ENCODE measurements at places on chromosomes 2 and 18.

DNA sequence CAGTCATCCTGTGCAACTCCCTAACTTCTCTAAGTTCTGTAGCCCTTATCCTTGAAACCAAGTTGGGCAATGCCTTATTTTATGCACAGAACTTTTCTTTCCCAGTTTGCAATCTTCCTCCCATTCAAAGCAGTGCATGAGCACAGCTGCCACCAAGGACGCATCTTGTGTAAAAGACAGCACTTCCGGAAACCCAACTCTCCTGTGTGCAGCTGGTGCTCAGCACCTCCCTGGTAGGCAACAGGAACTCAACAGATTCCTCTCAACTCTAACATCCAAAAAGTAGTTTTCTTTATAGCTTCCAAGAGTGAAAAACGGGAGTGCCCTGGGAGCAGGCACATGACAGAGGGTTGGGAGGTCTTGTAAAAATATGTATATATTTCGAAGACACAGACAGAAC lies 2.2 kb downstream of the TMEM18 start:
- no peaks in the 10 kb centered on the region for H3K27me3 ChIP-seq
- peaks cover 5% of the 10 kb centered on the region for H3K36me3 ChIP-seq
- no peak for DNase-seq
- peak overlapping the region; percentile 69 for H3K27ac ChIP-seq
- H3K4me3 ChIP-seq = no peak overlapping the region
- H3K4me1 ChIP-seq = peaks cover 19% of the 10 kb centered on the region

DNA sequence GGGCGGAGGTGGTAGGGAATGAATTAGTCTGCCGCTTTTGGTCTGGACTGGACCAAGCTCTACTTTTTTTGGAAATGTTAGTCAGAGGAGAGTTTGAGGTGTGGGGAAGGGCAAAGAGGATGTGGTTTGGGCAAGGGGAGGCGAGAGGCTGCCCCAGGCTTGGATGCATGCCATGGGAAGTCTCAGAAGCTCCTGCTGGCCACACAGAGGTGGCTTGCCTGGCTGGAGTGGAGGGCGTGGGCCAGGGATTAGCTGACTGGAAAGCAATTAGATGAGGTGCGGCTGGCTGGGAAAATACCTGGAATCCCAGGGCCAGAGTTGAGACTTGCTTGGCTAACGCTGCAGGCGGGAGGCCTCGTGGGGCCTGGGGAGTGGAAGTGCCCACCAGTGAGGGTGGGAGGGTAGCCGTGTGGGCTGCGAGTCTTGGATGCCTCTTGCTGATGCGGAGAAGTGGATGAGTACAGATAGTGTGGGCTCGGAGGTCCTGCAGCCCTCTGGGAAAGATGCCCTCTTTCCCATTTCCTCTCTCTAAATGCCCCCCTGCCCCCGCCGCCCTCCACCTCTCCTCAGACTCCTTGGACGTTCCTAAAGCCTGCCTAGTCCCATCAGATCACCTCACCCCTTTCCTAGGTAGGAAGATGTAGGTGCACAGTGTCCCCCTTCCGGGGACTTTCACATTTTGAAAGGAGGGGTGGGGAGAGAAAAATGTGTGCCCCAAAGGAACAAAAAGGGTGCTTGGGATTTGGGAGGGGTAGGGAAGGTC lies 117.6 kb downstream of the SMAD7 start:
- peaks cover 2% of the 10 kb centered on the region for H3K36me3 ChIP-seq
- no peaks in the 10 kb centered on the region for H3K27me3 ChIP-seq
- H3K4me3 ChIP-seq = no peak overlapping the region
- peak; percentile 67 for DNase-seq

DNA sequence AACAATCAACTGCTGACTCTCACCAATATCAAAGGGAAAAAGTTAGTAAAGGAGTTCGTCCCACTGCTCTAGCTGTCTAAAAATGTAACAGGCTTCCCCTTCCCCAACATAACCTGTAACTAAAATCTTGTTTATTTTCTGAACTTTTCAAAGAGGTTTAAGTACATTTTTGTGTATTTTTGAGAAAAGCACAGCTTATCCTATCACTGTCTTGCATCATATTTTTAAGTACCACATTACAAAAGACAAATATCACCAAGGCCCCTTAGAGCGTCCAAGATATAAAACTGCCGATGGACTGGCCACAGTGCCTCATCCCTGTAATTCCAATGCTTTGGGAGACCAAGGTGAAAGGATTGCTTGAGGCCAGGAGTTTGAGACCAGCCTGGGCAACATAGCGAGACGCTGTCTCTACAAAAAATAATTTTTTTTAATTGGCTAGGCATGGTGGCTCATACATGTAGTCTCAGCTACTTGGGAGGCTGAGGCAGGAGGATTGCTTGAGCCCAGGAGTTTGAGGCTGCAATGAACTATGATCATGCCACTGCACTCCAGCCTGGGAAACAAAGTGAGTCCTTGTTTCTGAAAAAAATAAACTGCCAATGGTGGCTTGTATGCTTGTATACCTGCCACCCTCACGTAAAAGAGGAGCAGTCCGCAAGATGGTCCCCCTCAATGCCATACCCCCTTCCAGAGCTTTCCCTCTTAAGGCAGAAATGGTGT lies 21.2 kb upstream of the LAPTM4A start:
- H3K4me1 ChIP-seq = peaks cover 25% of the 10 kb centered on the region
- H3K27ac ChIP-seq = peak overlapping the region; percentile 99
- no peaks in the 10 kb centered on the region for H3K27me3 ChIP-seq
- no peak for DNase-seq
- no peak overlapping the region for H3K4me3 ChIP-seq

- no peaks in the 10 kb centered on the region for H3K36me3 ChIP-seq
- no peak overlapping the region for H3K27ac ChIP-seq
- DNase-seq = peak; percentile 70
- H3K4me3 ChIP-seq = no peak overlapping the region
- H3K27me3 ChIP-seq = no peaks in the 10 kb centered on the region
Measured at GRCh38 chr18:35005963-35006577, 35.1 kb upstream of the MAPRE2 start.

- H3K4me1 ChIP-seq = peaks cover 14% of the 10 kb centered on the region
- peaks cover 3% of the 10 kb centered on the region for H3K36me3 ChIP-seq
- no peaks in the 10 kb centered on the region for H3K27me3 ChIP-seq
- peak; percentile 81 for DNase-seq
- no peak overlapping the region for H3K4me3 ChIP-seq
Measured at GRCh38 chr18:57743008-57743407, 60.1 kb downstream of the ATP8B1 start.

DNA sequence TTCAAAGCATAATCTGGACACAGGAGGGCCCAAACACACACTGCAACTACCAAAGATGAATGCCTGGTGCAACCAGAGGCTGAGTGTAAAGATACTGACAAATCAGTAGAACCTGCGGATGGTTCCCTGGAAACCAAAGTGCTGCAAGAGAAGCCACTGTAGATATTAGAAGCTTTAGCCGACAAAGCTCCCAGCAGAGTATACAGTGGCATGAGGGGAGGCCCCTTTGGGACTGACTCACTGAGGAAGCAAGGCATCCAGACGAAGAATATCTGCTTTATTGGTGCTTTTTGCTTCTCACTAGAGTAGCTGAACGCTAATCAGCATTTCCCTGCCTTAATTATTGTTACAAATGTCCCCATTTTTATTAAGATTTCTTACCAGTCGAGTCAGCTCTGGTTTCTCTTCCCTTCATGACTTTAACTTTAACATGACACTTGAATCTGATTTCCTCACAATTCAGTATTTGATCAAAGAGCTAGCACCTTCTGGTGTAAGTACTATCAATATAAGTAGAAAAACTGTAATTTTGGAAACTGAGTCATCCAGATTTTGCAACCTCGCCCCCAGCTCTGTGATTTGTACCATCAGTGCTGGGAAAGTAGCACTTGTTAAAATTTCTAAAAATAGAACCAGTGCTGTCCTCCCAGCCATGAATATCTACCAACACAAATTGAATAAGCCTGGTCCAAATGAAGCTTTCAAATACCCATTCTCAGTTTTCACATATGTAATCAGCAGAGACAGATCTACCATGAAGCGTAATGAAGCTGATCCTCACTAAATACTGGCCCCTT lies 34.2 kb downstream of the FIGN start:
- no peaks in the 10 kb centered on the region for H3K36me3 ChIP-seq
- peak; percentile 6 for DNase-seq
- H3K4me3 ChIP-seq = no peak overlapping the region

- H3K27ac ChIP-seq = no peak overlapping the region
- H3K4me3 ChIP-seq = no peak overlapping the region
- H3K4me1 ChIP-seq = peaks cover 6% of the 10 kb centered on the region
- peaks cover 4% of the 10 kb centered on the region for H3K27me3 ChIP-seq
- DNase-seq = no peak
- H3K36me3 ChIP-seq = no peaks in the 10 kb centered on the region
Measured at GRCh38 chr18:12234451-12235190, 19.5 kb upstream of the CIDEA start.

DNA sequence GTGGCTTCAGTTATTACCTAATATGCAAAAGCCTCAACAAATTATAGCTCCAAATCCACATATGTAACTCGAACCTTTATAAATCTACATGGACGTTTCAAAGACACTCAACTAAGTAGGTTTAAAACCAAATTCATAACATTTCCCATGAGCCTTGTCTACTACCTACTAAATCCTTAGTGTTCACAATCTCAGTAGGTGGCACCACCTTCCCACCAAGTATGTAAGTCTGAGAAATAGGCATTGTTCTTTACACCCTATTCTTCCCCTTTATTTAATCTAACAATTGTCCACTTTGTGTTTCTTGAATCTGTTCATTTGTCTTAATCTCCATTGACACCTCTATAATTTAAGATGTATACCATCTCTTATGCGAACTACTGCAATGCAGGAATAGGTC lies 4.6 kb downstream of the PIGN start:
- H3K27me3 ChIP-seq = no peaks in the 10 kb centered on the region
- H3K36me3 ChIP-seq = no peaks in the 10 kb centered on the region
- no peaks in the 10 kb centered on the region for H3K4me1 ChIP-seq
- H3K4me3 ChIP-seq = no peak overlapping the region
- no peak for DNase-seq
- no peak overlapping the region for H3K27ac ChIP-seq

GRCh38 chr18:58241877-58242276 lies 197.9 kb downstream of the NEDD4L start:
- peak; percentile 93 for DNase-seq
- H3K4me3 ChIP-seq = no peak overlapping the region
- no peak overlapping the region for H3K27ac ChIP-seq
- H3K36me3 ChIP-seq = no peaks in the 10 kb centered on the region
- H3K4me1 ChIP-seq = peaks cover 4% of the 10 kb centered on the region

GRCh38 chr2:198697218-198697617 lies 760.5 kb downstream of the SATB2 start:
- H3K4me1 ChIP-seq = no peaks in the 10 kb centered on the region
- H3K27ac ChIP-seq = no peak overlapping the region
- H3K27me3 ChIP-seq = no peaks in the 10 kb centered on the region
- no peak for DNase-seq
- H3K36me3 ChIP-seq = no peaks in the 10 kb centered on the region
- H3K4me3 ChIP-seq = no peak overlapping the region

DNA sequence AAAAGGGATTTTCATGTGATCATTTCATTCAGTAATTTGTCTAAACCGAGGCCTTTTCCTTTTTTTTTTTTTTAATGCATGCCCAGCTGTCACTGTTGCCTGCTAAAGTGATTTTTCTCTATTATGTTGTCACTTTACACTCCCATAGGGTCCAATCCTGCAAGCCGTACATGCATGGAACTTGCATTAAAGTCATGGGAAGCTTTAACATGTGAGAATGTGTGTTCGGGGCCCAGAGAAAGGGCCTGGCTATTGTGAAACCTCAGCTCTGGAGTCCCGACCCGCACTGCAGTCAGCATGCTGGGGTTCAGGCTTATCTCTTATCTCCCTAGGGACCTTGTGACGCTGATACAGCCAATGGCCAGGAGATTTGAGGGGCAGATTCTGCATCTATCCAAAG lies 474.6 kb downstream of the SLC4A3 start:
- no peaks in the 10 kb centered on the region for H3K27me3 ChIP-seq
- no peak overlapping the region for H3K27ac ChIP-seq
- peaks cover 3% of the 10 kb centered on the region for H3K4me1 ChIP-seq
- no peak for DNase-seq
- H3K4me3 ChIP-seq = no peak overlapping the region

DNA sequence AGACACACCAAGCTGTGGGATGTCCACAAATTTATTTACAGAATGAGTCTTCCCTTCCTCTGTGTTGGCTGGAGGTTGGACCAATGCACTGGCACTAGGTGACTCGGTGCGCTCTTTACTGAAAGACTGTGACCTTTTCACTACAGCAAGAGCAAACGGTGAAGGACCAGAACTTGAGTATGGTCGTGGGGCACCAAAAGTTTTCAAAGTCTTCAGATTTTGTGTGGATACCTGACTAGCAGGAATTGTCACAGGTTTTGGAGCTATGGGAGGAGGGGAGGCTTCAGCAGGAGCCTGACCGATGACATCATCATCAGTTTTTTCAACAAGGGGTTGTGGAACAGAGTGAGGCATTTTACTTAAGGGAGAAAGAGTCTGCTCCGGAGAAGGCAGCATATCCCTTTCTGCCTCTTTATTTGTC lies 73.0 kb upstream of the GRB14 start:
- H3K4me3 ChIP-seq = no peak overlapping the region
- no peaks in the 10 kb centered on the region for H3K27me3 ChIP-seq
- no peak overlapping the region for H3K27ac ChIP-seq
- no peaks in the 10 kb centered on the region for H3K36me3 ChIP-seq

DNA sequence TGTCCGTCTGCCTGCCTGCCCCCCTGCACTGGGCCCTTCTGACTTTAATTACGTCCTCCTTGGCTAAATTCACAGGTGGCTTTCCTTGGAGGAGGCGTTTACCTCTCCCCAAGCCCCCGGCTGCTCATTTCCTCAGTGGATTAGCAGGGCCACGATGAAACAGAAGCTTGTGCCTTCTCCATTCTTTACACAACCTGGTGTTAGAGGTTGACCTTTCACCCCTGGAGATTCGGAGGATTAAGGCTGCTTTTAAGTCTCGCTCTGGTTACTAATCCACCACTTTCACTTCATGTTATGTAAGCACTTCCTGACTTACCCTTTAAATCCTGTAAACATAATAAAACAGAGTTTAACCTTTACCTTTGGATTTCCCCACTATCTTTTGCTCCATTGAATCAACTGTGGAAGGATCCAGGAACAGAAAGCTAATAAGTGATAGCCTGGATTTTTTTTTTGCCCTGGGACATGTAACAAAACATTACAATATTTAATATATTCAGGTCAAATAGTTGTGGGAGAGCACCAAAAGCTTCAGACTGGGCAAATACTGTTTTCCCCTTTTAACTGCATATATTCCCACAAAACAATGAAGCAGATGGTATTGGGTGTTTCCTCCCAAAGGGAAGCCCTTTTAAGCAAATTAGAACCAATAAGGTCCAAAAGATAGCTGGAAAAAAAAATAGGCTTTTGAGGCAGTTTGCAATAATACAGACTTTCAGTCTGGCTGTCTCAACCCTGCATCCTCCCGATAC lies 370.2 kb downstream of the EN1 start:
- no peak overlapping the region for H3K4me3 ChIP-seq
- H3K27me3 ChIP-seq = peaks cover 1% of the 10 kb centered on the region
- H3K27ac ChIP-seq = no peak overlapping the region
- DNase-seq = no peak
- H3K4me1 ChIP-seq = no peaks in the 10 kb centered on the region
- H3K36me3 ChIP-seq = no peaks in the 10 kb centered on the region

- H3K4me1 ChIP-seq = 0 out of 2 replicates have a peak, but pooled peaks cover 1% of the 10 kb centered on the region
- no peak overlapping the region for H3K27ac ChIP-seq
- peaks cover 30% of the 10 kb centered on the region for H3K36me3 ChIP-seq
- no peaks in the 10 kb centered on the region for H3K27me3 ChIP-seq
Measured at GRCh38 chr2:202307690-202308089, 42.1 kb downstream of the NOP58 start.

GRCh38 chr18:7023063-7023580 lies 94.5 kb downstream of the LAMA1 start:
- no peak overlapping the region for H3K27ac ChIP-seq
- peaks cover 9% of the 10 kb centered on the region for H3K36me3 ChIP-seq

- peaks cover 4% of the 10 kb centered on the region for H3K4me1 ChIP-seq
- H3K4me3 ChIP-seq = no peak overlapping the region
- H3K36me3 ChIP-seq = no peaks in the 10 kb centered on the region
- no peak for DNase-seq
Measured at GRCh38 chr2:111627256-111627655, 256.7 kb downstream of the ANAPC1 start.

Measured in IMR-90 (cell line).